A549 (cell line): ENCODE measurements at places on chromosomes 16 and 17.
A peak's percentile ranks its signal among the peaks of the same experiment; 100 is the strongest.

DNA sequence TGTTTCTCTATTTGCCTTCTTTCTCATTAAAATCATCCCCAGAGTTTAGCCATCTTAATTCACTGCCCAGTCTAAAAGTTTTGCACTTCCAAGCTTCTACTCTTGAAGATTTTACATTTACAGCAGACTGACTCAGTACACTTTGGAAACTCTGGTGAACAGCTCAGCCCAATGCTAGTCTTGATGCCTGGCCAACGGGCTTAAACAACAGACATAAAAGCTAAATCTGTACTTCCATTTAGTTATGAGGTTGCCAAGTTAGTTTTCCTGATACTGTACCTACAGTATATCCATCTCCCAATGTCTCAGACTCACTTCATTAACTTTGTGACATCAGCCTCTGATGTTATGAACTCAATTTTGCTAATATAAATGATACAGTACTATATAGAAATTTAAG lies 891.8 kb upstream of the SOX9 start:
- no peak for DNase-seq

- peak; percentile 31 for DNase-seq
These were observed 1.1 kb upstream of the PRPSAP1 start for GRCh38 chr17:76354747-76355310.

DNA sequence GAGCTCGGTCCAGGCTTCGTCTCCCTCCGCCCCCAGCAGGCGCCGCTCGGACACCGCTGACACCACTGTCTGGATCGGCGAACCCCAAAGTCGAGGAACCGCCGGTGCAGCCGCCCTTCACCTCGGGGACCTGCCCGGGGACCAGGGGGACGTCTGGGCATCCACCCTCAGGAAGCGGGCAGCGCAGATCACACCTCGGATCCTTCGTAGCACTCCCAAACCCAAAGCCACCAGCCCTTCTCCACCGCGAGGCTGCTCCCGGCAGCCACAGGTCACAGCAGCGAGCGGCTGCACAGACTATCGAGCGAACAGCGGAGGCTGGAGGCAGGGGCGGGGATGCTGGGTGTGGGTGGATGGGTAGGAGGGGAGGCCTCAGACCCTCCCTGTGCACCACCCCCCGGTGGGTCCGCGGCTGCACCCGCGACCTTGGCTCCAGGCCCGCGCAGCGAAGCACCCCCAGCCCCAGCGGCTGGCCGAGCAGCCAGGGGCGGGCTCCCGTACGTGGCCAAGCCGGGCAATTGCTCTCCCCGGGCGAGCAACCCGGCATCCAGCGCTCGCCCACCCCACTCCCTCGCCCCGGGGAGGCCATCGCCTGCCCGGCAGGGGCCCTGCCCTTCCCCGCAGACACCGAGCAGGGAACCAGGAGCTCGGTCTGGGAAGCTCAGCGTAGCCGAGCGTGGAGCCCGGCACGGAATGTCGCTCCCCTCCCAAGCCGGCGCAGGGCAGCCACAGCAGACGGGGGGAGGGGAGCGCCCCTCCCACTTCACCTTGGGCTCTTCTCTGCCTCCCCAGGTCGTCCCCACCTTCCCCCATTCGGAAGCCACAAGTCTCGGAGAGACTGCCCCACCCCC lies 1.0 kb downstream of the SDK2 start:
- peak; percentile 64 for DNase-seq

DNA sequence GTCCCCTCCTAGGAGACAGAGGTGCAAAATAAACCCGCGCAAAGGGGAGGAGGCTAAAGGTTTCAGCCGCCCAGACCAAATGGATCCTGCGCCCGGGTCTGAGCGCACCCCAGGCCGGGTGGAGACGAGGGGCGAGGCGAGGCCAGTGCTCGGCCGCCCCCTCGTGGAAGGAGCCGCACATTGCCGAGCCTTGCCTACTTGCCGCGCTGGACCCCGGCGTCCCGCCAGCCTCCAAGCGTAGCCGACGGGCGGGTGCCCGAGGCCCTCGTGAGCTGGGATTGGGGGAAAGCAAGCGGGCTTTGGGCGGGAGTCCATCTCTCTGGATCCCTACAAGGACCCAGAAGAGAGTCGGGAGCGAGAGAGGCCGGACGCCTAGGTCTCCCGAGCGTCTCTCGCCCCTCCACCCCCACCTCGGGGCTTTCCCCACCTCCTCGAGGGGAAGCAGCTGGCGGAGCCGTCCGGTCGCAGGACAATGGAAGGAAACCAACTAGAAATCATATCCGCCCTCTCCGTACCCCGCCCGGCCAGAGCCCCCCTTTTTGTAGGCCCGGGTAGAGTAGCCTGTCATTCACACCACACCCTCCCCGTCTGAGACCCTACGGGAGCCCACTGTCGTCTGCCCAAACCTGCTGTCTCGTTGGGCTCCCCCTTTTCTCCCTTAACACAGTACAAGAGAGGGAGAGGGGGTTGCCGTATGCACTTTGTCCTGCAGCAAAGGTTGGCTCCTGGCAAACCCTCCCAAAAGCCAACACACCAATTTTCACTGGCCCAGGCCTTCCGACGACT lies 664 bp upstream of the BCL6B start:
- DNase-seq = peak; percentile 78

DNA sequence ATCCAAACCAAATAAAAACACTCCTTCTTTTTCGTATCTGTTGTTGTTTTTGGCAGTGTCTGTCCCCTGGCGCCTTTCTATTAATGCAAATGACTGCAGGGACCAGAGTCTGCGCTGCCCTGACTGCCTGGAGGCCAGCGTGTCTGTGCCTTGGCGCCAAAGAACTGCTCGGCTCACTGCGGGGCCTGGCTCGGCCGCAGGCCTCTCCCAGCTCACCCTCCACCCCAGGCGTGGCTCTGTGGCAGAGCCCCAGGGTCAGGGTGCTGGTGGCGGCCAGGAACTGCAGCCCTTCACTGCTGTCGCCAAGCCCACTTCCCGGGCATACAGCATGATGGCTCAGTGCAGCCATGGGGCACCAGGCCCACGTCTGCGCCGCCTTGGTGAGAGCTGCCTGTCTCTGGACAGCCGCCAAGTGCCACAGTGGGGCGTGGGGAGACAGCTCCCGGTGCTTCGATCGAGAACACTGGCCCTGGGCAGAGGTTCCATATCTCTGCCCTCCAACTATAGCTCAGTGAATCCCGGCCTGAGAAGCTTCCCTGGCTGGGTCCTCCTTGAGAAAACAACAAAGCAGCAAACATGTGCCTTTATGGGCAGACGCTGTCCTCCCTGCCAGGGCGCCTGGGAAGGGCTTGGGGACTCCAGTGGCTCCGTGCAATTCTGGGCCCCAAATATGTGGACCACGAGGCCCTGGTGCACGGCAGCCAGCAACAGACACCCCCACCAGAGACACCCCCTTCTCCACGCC lies 11.1 kb downstream of the CANT1 start:
- no peak for DNase-seq

DNA sequence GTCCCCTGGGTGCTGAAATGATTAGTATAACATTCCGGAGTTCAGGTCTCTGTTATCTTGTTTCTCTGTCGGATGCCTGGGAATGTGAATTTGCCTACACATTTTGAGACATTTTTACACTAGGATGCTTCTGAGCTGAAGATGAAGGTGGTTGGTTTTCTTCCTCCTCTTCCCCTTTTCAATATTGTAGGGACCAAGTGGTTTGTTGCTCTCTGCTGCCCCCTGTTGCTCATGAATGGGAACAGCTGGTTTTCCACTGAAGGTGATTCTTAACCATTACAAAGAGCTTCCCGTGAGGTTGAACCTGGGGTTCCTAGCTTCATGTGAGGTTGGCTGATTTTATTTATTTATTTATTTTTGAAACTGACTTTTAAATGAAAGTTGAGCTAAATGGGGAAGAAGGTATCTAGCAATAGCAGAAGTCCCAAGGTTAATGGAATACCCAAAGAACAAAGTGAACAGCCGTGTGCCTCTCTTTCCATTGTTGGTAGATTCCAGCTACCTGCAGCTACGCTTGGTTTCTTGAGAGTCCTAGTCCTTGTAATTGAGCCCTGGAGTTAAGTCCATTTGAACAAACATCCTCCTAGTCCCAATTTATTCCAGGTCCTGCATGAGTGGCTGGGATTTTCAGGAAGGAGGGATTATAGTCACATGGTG lies 983.9 kb upstream of the EEF2KMT start:
- peak; percentile 7 for DNase-seq

DNA sequence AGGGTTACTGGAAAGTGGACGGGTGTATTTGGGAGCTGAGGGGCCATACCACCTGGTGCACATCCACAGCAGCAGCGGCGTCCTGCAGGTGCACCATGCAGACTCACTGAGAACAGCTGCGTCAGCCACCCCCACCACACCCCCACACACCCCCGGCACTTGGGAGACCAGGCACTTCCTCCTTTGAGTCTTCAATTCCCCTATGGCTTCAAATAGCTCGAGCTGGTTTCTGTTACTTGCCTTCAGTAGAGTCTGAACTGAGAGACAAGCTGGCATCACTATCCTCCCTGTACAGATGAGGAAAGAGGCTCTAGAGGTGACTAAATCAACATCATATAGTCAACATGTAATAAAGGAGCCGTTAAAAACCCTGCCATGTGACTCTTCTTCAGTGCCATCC lies 15.4 kb downstream of the CUEDC1 start:
- DNase-seq = no peak

DNA sequence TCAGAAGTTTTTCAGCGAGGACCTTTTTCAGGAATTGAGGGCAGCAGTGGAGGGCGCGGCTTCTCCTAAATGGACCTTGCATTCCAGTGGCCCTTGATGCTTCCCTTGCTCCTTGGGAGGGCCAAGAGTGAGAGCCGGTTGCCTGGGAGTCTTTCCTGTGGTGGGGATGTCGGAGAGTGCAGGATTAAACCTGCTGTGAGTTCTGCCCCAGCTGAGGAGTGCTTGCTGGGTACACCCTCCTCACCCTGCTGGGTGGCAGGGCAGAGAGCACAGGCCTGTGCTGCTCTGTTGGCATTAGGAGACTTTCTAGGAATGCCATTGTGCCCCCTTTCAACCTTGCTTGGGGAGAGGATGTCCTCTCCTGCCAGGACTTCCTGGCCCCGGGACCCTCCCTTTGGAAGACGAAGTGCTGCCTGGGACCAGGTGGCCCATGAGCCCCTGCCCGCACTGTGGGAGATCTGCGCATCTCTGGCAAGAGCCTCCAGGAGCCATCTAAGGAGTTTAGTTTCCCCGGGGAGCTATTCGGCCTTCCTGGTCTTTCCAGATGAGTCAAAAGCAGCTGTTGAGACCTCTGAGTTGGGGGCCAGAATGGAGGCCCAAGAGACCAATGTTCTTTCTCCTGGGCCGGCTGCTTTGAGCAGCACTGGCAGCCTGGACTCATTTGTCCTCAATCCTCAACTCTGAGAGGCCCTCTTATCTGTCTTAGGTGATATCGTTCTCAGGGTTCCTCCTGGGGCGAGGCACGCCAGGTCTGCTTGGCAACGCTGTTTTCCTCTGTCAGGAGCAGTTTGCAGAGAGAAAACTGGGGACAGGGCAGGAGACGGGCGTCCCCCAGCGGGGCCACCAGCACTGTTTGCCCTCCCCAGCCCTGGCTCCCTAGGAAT lies 5.6 kb downstream of the LLGL2 start:
- DNase-seq = no peak

- DNase-seq = no peak
These were observed 28.2 kb downstream of the SLC39A11 start for GRCh38 chr17:73064084-73064938.

DNA sequence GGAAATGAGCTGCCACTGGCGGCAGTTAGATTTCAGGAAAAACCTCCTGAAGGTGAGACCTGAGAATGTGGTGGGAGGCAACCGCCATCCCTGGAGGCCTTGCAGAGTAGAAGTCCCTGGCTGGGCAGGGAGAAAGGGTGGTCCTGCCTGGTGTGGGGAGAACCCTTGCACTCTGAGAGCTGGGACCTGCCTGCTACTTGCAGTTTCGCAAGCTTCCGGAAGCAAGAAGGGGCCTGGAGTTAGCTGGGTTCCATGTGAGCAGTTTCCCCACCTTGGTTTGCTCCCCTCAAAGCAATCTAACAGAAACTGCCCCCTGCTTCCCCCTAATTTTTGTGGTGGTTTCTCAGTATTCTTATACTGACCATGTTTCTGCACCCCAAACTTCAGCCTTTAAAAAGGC lies 6.5 kb downstream of the ZNF629 start:
- DNase-seq = no peak
